ENCODE measurements at places on chromosomes 3 and 15.

DNA sequence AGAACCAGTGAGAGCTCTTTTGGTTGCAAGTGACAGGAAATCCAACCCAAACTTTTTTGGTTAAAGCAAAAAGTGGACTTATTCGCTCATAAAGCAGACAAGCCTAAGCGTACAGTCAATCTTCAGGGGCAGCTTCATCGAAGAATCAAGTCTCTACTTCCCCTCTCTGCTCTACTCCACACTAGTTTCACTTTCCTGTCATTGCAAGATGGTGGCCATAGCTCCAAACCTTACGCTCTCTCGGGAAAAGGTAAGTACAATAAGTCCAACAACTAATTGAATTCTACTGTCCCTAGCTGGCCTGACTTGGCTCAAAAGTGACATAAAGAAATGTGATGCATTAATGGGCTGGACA is 24.9 kb upstream of the ZNF710 start:
- DNase-seq: no peak

GRCh38 chr15:88834211-88834812 is 31.1 kb downstream of the ACAN start:
- DNase-seq: no peak

DNA sequence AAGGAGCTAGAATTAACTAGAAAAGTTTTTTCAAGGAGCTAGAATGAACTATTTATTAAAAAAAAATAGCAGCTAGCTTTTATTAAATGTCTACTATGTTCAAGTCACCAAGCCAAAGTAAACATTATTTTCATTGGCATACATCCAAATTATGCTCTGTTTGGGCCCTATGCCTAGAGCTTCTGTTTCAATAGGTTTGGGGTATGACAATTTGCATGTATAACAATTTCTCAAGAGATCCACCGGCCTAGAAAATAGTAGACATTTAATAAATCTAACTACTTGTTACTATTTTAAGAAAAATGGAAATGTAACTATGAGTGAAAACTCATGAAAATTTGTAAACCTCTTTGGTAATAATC is 8.0 kb downstream of the GABRR3 start:
- DNase-seq: no peak

GRCh38 chr3:119557877-119558269 is 1.5 kb downstream of the CD80 start:
- no peak for DNase-seq

DNA sequence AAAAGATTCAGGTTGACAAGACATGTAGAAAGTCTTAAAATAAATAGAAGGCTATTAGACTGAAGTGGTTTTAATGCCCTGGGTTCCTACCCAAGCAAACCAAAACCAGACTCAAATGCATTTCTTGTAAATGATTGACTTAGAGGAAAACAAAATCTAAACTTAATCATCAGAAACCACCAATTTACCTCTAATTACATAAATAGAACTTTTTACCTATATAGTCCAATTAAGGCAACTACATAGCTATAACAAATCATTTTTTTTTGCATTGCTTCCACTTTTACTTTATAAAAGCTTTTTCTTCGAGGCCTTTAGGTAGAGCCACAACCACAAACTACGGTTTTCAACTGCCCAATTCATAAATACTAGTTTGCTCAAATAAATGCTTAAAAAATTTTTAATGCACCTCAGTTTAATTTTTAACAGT is 231.3 kb upstream of the ARHGEF26 start:
- DNase-seq: no peak

DNA sequence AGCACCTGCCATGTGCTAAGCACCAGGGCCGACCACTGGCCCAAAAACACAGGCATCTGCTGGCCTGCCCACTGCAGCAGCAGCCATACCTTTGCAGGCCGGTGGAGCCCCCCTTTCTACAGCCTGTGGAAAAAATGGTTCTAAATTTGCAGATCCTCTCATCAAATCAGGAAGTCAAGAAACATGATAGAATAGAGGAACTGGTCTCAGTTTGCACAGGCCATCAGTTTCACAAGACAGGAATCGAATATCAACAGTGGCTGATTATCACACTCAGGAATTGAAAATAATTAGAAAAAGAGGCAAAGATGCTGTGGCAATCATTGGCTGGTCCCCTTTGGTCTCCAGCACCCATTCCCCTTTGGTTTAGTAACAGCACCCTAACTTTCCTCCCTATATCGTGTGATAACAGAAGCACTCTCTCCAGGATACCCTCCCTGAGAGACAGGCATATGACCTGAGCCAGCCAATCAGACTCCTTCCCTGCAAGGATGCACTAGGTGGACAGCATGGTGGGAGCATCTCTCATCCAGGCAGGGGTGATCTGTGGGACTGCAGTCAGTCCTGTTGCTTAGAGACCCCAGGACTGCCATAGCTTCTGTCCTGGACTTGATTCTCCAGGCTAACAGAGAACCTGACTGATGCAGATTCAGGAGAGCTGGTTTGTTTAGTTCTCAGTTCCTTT is 3.5 kb upstream of the PAK6 start:
- no peak for DNase-seq

GRCh38 chr3:133749427-133750258 is 3.5 kb downstream of the TF start:
- DNase-seq: no peak

GRCh38 chr15:90063770-90064247 is 38.5 kb downstream of the IDH2 start:
- no peak for DNase-seq

DNA sequence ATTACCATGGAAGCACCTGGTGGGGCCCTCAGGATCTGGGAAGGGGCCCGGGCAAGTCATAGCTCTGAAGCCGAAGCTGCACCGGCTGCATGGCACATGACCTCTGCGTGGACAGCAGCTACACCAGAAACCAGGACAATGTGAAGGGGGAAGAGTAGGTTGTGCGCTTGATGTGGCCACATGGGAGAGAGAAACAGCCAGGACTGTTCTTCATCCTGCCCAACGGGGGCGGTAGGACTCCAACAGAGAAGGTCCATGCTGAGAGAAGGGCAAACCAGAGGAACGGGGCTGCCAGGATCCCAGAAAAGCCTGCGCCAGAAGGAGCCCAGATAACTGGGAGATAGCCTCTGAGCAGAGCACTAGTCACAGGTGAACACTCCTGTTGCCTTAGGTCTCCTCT is 54.9 kb upstream of the PRR20G start:
- no peak for DNase-seq

DNA sequence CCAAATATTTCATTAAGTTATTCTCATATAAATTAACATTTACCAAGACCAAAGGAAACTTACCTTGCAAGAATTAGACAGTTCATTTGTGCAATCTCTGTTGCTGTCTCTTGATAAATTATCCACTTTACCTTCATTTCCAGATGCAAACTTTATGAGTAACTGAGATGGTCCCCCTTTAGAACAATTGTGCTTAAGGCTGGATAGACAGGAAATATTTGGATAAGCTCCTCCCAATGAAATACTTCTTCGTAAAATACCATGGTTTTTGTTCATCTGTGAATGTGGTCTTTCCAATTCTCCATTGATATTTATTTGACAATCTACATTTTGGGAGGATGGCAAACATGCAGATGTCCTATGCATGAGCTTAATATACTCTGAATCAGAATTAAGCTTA is 78.2 kb downstream of the NEDD4 start:
- DNase-seq: no peak

GRCh38 chr3:56677286-56677685 is 5.8 kb downstream of the TASOR start:
- DNase-seq: no peak

DNA sequence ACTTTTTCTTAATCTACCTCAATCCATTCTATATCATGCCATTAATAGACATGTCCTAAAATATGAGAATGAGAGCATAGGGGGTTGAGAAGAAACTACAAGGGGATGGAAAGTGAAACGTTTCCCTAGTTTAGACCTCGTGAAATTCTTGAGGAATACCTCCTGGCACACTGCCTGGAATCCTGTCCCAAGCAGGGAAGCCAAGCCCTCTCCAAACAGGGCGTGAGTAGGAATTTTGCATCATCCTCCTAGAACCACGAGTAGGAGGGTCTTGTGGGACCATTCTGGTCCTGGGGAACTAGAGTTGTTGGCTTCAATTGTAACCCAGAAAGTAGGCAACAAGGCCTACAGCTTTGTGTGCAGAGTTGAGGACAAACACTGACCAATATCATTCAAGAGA is 19.6 kb upstream of the C3orf80 start:
- no peak for DNase-seq

DNA sequence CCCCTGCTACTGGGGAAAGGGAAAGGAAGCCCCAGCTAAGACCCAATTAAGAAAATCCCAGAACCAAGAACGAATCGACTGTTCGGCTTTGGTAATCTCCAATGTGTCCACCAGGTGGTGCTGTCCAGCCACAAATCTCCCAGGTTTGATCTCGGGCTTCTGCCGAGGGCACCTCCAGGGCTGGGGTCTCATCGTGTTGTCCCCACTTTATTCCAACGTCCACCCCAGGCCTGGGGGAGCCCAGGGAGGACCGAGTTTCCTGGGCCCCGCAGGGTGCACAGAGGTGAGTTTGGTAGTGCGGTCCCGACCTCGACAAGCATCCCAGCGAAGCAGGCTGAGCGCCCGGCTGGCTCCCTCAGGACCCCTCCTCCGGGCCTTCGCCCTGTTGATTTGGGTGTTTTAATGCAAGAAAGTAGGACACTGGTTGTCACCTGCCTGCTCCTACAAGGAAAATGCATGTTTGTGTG is 185.1 kb downstream of the GOLGA6L6 start:
- DNase-seq: no peak

GRCh38 chr3:127693336-127693843 is 20.6 kb downstream of the ABTB1 start:
- DNase-seq: no peak

- no peak for DNase-seq
Measured at GRCh38 chr15:61671736-61672135, 388.5 kb downstream of the VPS13C start.

DNA sequence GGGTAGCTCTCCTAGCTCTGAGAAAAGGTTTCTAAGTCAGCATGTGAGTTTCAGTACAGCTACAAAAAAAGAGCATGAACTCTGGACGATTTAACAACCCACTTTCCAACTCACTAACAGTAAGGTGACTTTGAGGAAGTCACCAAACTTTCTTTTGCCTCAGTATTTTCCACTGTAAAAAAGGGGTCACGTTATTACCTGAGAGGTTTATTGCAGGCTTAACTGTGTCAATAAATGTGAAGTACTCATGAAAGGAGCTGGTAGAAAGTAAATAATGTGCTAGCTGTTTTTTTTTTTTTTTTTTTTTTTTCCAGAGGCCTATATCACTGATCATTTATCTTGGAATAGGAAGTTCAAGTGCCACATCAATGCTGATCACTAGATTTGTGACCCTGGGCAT is 89.3 kb downstream of the PLSCR2 start:
- no peak for DNase-seq

GRCh38 chr3:193788189-193788991 is 195.4 kb downstream of the OPA1 start:
- no peak for DNase-seq

GRCh38 chr3:77780278-77780996 is 740.5 kb downstream of the ROBO2 start:
- no peak for DNase-seq

DNA sequence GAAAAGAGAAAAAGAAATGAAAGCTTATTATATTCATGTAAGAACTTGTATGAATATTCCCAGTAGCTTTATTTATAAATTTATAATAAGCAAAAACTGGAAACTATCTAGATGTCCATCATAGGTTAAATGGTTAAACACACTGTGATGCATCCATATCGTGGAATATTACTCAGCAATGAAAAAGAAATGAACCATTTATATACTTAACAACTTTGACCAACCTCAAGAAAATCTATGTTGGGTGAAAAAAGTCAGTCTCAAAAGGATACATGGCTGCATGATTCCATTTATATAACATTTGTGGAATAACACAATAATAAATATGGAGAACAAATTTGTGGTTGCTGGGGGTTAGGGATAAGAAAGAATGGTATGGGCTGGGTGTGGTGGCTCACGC is 713.0 kb upstream of the SGO1 start:
- DNase-seq: no peak

DNA sequence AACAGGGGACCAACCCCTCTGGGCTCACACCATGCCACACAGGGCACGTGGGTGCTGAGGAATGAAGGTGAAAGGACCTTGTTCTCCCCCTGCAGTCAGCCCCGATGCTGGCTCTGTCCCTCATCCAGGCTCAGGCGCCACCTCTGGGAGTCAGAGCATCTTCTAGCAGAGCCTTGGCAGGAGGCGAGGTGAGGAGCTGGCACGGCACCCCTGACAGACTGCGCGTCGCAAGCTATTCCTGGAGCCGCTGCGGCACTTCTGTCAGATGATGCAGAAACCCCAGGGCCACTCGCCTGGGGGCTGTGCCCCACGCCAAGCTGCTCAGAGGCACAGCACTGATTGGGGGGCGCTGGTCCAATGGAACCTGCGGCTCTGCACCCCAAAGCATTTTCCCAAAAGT is 62.0 kb downstream of the MGLL start:
- DNase-seq: no peak

DNA sequence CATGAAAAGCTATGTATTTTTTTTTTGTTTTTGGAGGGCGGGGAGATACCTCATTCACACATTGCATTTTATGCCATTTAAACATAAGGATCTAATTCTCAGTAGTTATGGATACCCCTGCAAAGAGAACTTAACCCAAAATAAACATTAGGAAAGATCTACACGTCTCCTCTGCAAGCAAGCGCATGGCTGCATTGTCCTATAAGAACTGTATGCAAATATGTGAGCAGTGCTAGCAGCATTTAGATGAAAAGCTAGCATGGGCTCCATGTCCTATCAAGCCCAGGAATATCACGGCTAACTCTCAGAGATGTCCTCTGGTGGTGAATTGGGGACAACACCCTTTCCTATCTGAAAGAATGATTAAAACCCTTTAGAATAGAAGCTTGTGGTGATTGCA is 292.8 kb downstream of the MEX3B start:
- DNase-seq: no peak

DNA sequence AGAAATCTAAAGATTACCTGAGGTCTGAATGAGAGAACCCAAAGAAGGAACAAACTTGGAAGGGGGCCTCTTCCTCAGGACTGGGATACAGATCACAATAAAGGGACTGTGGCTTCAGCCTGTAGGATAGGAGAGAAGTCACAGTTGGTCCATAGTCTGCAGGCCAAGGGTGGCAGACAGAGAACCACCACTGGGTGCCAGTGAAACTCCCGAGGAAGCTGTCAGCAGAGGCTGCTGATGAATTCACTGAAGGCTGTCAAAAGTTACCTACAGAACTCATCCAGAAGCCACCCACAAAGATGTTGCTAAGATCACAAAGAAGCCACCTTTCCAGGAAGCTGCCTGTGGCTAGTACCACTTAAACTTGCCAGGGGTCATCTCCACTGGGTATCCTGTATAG is 78.5 kb downstream of the TMCO5A start:
- DNase-seq: no peak

DNA sequence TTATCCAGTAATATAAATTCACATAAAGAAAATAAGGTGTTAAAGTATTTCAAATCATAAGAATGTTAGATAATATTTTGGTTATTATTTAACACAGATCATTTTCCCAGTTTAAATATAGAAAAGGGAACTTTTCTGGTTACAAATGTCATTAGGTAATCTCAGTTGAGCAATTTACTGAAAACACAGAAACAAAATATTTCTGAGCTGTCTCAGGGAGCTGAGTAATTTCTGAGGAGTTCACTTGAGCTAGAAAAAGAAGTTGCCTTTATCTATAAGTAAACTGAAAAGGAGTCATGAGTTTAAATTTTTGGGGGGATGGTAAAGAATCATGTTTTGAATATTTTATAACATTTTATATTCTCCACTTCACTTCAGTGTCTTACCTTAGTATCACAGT is 855.4 kb upstream of the ARPP21 start:
- no peak for DNase-seq

- DNase-seq: no peak
Measured at GRCh38 chr3:154421083-154421482, 8.9 kb downstream of the GPR149 start.

GRCh38 chr15:25797035-25797434 is 66.1 kb downstream of the ATP10A start:
- DNase-seq: no peak
